ENCODE measurements at places on chromosomes 7 and 10. TPM values are rescaled to one million over a fixed set of nuclear protein-coding genes. Genes with fewer than 3 reads are reported as not detected.

- DNase-seq = no peak
These were observed 23.0 kb upstream of the LEP start for GRCh38 chr7:128217967-128218652.

- no peak for DNase-seq
These were observed 5.6 kb upstream of the ASB4 start for GRCh38 chr7:95479992-95480624.

GRCh38 chr7:114533131-114533530 is 118.5 kb downstream of the FOXP2 start:
- DNase-seq = no peak

GRCh38 chr7:42104231-42104630 is 132.8 kb downstream of the GLI3 start:
- DNase-seq = no peak

DNA sequence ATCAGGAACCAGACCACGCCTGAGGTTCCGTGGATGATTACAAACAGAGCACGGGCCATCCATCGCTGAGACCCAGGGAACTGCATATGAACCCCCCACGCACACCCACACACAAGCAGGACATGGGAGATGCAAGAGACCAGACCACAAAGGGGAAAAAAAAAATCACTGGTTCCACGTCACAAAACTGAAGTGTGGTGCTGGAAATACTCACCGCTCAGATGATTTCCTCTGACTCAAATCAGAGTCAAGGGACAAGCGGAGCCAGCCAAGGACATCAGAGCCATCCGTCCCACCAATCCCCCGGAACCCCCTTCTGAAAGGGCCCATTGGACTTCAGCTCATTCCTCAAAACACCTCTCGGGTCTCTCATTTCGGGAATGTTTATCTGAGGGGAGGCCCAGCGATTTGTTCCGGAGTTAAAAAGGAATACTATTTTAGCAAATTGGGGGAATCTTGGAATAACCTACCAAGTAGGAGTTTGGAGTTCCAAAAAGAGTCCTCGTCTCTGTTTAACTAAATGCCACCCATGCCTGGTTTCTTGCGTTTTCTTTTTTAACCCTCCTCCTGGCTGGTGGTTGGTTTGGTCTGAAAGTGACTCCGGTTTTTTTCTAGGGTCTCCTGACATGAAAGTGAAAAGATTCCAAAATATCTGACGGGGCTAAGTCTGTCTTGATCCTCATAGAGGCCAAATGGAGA is 15.0 kb downstream of the SNX8 start:
- peak; percentile 58 for DNase-seq

DNA sequence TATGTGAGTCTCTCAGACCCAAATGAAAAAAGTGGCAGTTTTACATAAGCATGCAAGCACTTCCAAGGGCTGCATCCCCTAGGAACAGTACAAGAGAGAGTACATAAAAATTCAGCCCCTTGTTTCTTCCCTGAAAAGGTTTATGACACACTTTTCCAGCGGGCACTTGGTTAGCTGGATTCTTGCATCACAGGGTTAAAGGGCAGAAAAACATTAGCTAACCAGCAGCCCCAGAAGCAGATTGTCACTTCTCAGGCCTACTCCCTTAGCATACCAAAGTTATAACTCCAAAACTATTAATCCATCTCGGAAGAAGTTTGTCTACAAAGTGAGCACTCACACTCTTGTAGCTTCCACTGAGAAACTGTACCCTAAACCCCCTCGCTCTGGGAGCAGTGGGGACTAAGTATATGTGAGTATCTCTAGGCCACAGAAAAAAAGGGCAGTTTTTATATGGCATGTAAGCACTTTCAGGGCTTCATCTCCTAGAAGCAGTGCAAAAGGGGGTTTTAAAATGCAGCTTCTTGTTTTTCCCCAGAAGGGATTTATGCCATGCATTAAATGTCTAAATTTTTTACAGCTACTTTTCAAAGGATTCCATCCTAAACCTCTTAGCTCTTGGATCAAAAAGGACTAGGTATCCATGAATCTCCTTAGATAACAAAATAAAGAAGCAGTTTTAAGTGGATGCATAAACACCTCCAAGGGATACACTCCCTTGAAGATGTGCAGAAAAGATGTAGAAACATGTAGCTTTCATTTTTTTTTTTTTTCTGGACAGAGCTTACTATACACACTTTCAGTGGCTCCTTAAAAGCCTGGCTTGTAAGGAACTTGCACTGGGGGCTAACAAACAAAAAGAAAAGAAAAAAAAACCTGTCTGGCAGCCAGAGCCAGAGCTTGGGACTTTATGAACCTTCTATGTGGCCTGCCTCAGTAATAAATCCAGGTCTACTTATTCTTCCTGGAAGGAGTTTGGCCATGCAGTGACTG is 956.7 kb downstream of the CCSER2 start:
- DNase-seq = no peak

DNA sequence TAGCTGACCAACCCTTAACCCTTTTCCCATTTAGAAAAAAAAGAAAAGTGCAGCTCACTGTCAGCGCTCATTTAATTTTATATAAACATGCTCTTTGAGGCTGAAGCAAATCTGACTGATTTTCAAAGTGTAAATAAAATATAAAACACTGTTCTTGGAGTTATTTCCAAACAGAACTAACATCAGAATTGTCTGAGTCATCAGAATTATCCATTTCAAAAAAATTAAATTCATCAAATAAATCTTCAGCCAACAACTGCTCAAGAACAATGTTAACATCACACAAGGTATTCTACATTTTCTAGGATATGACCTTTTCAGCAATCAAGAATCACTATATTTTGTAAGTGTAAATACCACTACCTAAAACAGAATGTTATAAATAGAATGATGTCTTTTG is 93.6 kb downstream of the MAGI2 start:
- DNase-seq = no peak

DNA sequence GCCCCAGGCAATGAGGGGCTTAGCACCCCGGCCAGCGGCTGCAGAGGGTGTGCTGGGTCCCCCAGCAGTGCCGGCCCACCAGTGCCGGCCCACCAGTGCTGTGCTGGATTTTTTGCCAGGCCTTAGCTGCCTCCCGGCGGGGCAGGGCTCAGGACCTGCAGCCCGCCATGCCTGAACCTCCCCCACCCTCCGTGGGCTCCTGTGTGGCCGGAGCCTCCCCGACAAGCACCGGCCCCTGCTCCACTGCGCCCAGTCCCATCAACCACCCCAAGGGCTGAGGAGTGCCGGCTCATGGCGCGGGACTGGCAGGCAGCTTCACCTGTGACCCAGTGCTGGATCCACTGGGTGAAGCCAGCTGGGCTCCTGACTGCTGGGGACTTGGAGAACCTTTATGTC is 3.5 kb upstream of the ACSL5 start:
- no peak for DNase-seq

- DNase-seq = no peak
These were observed 90.1 kb upstream of the ADCY1 start for GRCh38 chr7:45484094-45484493.

DNA sequence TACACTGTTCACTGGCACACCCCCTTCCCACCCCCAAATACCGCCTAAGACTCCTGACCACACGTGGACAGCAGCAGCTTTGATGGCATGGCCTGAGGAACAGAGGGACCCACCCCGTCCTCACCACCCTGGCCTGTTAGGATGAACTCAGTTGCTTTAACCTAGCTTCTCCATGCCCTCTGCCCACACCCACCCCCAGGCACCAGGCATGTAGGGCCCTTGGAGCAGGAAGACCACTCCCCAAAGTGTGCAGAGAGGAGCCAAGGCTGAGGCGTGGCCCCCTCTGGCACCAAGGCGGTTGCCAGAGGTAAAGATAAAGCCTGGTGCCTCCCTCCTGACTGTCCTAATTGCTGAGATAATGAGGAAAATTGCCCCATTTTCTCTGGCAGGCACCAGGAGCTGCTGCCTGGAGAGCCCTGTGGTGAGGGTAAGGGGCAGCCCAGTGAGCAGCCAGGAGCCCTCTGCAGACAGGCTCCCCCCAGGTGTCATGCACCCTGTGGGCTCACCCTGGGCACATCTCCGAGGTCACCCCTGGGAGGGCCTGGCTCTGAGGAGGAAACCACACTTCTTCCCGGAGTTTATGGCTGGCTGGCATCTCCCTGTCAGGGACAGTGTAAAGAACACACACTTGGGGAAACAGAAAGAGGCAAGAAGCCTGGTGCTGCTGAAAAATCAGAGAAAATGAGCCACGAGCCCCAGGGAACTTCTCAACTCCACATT is 47.7 kb downstream of the LRRC20 start:
- no peak for DNase-seq

GRCh38 chr7:78134256-78134655 is 335.7 kb downstream of the PHTF2 start:
- no peak for DNase-seq

GRCh38 chr7:107680478-107680877 is 19.9 kb downstream of the SLC26A4 start:
- DNase-seq = no peak

DNA sequence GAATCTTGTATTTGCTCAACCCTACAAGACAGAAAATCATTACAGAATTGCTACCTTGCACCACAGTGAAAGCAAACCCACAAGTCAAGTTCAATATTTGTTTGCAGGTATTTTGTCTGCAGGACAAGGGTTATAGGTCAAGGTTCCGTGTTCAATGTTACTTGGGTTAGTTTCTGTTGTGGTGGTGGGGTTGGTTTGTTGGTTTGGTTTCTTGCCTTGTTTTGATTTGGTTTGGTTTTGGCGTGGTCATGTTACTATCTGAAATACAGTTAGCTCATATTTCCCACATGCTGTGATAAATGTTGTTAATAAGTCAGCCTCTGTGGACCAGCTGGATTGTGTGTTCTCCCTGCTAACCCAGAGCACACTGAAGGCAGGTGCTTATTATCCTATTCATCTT is 75.6 kb upstream of the INSIG1 start:
- DNase-seq = no peak

GRCh38 chr10:48279081-48279751 is 4.7 kb upstream of the FRMPD2 start:
- no peak for DNase-seq

- no peak for DNase-seq
These were observed 50.8 kb upstream of the PRSS1 start for GRCh38 chr7:142698429-142698828.

DNA sequence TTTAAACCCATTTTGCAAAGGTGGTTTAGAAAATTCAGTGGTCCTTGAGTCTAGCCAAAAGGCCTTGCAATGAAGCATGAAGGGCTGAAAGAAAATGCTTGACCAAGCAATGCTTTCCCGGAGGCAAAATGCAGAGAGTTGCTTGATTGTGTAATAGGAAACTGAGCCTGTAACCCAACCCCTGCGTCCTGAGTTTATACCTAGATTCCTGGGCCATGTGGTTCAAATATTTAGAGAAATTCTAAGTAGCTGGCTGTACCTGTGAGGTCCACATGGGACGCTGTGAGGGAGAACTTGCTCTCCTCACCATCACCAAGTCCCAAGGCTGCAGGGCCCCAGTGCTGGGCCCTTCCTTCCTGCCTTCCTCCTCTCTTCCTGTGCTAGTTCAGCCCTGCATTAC is 45.7 kb downstream of the CXCL12 start:
- DNase-seq = no peak

DNA sequence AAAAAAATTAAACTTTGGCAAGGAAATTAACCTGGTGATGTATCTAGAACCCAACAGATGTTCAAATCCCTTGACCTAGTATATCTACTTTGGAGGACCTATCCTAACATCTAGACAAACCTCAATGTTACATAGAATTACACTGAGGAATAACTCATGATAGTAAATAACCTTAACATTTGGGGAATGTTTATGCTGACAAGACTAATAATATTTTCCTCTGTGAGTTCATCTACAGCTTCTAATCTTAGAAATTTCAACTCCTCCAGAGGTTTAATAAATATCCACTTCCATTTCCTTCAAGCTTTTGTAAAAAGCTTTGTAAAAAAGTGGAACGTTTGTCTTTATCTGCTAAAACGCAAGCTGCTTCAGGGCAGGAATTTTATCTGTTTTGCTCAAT is 12.7 kb downstream of the HIPK2 start:
- DNase-seq = no peak

DNA sequence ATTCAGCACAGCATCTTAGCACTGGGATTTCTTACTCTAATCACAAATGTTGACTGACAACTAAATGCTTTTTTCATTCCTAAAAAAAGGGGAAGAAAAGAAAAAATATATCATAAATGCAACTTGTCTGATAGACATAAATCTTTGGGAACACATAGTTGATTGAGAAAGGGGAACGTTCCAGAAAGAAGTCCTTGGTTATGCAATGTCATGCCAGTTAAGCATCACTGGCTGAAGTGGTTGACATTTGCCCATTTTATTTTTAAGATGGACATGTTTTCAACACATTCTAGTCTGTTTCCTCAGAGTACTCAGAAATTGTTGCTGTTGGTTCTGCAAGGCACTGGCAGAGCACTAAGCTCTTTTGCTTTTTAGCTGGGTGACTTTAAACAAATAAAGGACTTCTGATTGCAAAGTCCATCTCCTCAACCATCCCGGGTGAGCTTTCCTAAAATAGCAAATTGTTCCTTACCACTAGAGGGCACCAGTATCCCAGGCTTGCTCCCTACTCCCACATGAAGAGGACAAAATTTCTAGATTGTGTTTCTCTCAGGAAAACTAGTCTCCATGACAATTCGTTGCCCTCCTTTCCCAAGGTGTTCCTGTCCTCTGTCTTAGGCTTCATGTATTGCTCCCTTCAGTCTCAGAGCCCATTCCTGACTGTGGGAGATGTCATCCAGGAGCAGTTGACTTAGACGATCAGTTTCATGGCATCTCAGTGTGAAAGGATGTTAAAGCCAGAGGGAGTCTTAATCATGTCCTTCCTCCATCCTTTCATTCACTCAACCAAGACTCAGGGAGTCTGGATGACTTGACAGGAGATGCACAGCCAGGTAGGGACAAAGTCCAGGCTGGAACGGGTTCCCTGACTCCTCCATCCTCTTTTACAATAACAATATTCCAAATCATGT is 23.9 kb downstream of the OPALIN start:
- no peak for DNase-seq

GRCh38 chr10:3172081-3172445 is 519 bp downstream of the PITRM1 start:
- peak; percentile 37 for DNase-seq

GRCh38 chr10:23528419-23528818 is 89.5 kb downstream of the OTUD1 start:
- DNase-seq = no peak

- DNase-seq = no peak
These were observed 83.6 kb upstream of the TMEM106B start for GRCh38 chr7:12127455-12127854.

GRCh38 chr10:85544956-85545355 is 821.6 kb downstream of the GRID1 start:
- no peak for DNase-seq

The GFRA1 gene
- 0.20 TPM for total RNA-seq

The SLC16A9 gene
- 1.0 TPM for total RNA-seq

The SMNDC1 gene
- total RNA-seq = 37.9 TPM

The SLC26A3 gene
- total RNA-seq = not detected

The PKD2L1 gene
- total RNA-seq = not detected

The PDE6C gene
- not detected for total RNA-seq

The ANXA8L1 gene
- not detected for total RNA-seq

The PILRA gene
- 11.5 TPM for total RNA-seq

The AGK gene
- total RNA-seq = 40.6 TPM

All from activated naive CD4-positive, alpha-beta T cell treated with anti-CD3 and anti-CD28 coated beads, Interleukin-2, amount 50 U/mL, for 72 hours (primary cell).